CD4-positive, alpha-beta T cell treated with Interleukin-1 beta for 1 hour (primary cell): ENCODE measurements at places on chromosomes 16 and 17.

- no peak for DNase-seq
Measured at GRCh38 chr16:65070831-65071432, 50.9 kb downstream of the CDH11 start.

GRCh38 chr17:36107660-36108059 lies 4.0 kb downstream of the CCL4 start:
- no peak for DNase-seq

DNA sequence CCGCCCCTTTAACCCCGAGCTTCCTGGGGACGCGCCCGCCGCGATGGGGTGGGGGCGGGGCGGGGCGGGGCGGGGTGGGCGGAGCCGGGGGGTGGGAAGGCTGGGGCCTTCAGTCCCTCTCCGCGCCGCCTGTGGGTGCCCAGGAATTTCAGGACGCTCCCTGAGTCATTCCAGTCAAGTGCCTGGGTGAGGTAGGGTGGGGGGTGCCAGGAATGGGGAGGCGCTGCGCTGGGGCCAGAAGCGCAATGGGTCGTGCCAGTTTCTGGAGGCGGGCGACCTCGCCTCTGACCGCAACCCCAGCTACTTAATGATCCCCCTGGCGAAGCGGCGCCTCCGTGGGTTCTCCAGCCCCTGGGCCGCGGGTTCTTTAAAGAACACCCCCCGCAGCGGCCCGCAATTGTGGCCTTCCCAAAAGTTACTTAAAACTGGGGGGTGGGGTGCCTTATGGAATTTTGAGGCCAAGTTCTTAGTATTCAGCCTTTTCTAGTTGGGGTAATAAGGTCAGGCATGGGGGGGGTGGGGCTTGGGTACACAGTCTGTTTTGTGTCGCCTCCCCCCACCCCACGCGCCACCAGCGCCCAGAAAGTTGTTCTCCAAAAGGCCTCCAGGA lies 826 bp upstream of the GSE1 start:
- DNase-seq, result no peak

GRCh38 chr16:62549875-62550274 lies 513.6 kb upstream of the CDH8 start:
- DNase-seq, result no peak

- no peak for DNase-seq
Measured at GRCh38 chr17:17570140-17570797, 21.2 kb downstream of the PEMT start.

DNA sequence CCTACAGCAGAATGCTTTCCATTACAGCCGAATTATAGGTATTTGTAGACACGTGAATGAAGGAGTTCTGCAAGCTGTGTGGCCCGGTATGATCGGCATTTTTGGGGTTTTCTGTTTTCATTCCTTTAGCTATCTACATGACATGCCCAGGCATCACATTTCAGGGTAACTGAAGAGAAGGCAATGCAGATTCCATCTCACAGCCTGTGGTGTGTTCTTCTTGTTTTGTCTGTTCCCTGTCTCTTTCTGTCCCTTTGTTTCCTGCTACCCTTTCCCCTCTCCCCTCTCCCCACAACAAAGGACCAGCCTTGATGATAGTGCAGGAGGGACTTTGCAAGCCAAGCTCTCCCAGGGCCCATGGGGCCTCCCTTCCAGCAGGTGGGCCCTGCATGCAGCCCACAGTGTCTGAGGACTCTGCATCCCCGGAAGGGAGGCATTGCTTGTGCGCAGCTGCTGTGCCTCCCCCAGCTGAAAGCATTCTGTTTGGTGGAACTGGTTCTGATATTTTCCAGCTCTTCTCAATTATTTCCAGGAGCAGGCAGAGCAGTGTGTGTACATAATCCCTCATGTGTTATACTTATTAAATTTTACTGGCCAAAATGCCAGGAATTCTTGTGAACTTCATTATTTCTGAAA lies 207.4 kb downstream of the RPTOR start:
- no peak for DNase-seq

DNA sequence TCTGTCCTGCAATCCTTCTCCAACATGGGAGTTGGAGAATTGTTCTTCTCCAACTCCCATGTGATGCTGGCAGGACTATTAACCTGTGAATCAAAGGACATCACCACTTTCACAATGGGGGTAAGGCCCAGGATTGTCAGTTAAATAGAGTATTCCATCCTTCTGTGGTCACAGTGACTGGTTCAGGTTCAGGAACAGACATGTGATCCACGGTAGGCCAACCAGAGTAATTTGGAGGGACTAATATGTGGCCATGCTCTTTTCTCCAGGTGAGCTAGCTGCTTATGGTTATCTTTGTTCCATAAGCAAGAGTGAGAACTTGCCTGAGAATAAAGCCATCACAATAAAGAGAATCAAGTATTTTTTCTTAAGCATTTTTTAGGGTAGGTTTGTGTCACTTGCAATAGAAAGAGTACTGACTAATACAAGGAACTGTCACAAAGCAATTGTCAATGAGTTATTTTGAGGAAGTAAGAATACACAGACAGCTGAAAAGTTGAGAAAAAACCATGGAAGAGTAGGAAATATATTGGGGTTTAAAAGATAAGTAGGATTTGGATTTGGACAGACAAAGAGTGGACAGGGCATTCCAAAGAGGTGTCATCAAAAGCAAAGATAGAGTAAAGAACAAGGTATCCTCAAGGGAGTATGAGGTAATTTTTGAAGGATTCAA lies 63.4 kb downstream of the BRIP1 start:
- no peak for DNase-seq

DNA sequence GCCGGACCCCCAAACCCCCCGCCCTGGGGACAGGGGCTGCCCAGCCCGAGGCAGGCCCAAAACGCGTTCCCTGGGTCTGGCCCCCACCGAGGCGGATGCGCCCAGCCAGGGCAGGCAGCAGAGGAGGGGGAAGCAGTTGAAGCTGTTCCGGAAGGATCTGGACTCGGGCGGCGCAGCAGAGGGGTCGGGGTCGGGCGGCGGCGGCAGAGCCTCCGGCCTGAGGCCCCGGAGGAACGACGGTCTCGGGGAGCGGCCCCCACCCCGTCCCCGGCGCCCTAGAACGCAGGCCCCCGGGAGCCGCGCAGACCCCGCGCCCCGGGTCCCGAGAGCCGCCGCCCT lies 22.9 kb upstream of the ZFPM1 start:
- DNase-seq, result no peak

DNA sequence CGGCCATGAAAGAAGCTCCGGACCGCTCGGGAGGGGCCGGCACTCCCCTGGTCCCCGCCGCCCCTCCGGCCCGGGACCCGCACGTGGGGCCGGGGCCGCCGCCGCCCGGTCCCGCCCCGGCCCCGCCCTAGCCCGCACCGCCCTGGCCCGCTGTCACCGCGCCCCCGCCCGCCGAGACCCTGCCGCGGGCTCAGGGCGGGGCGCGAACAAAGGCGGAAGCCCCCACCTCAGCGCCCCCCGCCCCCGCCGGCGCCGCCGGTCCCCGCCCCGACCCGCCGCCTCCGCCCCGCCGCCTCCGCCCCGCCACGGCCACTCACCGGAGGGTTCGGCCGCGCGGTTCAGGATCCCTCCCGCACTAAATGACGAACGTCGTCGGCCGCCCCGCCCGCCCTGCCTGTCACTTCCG lies at the start of gene ARHGDIA:
Gene ARHGDIA (minus strand): TSS at position 357 of the 406 bp plus-strand sequence. CDS start 1,407 bp downstream, outside the sequence.
- no peak for DNase-seq

DNA sequence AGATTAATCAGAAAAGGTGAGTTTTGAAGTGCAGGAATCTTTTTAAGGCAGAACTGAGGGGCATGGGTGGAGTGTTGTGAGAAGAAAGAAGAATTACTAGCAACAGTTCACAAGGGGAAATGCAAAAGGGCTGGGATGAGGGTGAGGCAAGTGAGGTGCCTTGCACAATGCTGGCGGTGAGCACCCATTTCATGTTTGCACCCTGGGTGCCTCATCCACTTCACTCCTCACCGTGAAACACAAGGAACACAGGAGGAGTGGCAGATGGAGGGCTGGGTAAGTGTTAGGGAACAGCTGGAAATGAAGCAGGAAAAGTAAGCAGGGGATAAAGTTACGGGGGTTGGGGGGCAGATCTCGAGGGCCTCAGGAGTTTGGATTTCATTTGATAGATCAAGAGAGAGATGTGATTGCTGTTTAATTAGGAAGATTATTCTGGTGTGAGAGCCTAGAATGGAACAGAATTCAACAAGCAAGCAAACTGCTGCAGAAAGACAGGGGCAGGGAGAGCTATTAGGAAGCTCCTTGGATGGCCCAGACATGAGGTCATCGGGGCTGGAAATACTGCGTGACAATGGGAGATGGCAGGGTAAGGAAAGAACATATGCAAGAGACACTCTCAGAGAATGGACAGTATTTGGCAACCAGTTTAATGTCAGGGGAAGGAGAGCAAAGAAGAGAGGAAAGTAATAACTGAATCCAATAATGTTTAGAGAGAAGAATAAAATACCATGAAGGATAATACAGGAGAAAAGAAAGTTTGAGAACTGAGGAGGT lies 8.3 kb upstream of the HEATR6 start:
- DNase-seq, result peak; percentile 20

DNA sequence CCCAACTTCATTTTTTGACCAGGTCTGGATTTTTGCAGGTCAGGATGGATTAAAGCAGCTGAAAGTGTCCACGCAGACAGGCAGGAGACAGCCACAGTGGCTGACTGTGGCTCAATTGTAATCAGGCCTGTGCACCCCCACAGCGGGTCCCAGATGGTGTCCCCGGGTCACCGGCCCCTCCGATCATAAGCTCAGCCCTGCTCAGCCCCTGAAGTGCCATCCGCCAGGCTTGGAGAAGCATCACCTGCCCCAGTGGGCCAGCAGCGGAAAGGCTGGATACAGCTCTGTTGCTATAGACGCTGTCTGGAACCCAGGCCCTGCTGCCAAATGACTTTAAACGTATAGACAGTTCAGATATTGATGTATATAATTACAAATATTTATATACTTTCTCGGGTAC lies 60.6 kb downstream of the RPH3AL start:
- no peak for DNase-seq

DNA sequence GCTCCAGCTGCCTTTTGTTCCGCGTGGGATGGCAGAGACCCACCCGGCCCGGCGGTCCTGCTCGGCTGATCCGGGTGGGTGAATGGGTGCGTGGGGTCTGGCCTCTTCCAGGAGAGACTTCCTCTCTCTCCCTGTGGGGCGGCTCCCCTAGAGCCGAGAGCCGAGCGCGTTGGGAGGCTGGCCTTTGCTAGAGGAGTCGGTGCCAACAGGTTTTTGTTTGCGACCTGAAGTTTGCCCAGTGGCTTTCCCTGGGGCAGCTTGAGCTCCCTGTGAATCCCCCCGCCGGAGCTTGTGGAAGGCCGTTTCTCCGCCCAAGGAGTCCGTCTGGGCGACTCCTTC lies 970 bp downstream of the EPN2 start:
- no peak for DNase-seq

DNA sequence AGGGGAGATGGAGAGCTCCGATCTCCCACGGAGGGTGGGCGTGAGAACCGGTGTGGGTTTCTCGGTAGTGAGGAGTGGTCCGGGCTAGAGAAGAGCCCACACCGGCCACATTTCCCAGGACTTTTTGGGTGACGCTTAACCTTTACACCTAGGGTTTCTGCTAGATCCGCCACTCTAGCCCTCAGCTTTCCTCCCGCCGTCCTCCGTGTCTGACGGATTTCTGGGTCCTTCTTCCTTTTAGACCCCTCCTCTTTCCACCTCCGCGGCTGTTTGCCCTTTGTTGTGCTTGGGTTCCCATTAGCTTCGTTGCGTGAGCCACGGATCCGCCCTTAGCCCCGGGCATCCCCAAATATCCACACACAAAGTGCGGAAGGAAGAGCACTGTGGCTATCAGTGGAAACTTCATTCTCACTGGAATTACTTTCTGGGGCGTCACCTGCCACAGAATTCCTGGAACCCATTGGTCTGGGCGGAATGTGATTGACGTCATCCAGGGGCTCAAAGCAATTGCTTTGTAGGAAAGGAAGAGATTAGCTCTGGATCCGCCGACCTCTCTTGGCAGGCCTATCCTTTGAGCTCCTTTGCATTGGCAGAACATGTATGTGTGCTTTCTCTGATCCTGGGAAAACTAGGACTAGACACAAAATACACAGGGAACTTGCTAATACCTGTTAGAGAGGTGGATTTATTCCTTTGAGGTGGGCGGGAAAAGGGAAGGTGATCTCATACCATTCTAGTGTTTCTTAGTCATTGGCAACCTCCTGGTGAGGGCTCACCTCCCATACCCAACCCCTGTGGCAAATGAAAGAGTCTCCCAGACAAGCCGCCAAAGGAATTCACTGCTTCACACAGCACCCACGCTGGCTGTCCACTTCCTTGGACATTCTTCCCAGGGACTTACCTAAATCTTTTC lies 654 bp downstream of the TNFAIP1 start:
- DNase-seq, result peak; percentile 29

DNA sequence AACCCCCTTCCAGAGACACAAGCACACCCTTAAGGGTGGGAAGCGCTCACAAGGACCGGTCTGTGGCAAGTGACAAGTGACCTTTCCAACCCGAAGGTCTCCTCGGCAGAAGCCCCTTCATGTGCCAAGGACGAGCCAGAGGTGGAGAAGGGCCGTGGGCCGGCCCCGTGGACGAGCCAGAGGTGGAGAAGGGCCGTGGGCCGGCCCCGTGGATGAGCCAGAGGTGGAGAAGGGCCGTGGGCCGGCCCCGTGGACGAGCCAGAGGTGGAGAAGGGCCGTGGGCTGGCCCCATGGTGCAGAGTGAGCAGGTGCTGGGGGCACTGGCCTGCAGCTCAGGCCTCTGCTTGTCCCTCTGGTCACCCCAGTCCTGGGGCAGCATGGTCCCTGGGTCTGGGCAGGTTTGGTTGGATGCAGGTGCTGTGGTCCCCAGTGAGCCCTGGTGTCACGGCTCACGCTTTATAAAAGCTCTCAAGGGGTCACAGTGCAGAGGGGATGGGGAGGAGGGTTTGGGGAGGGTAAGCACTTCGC lies 45.6 kb downstream of the CBFA2T3 start:
- no peak for DNase-seq

GRCh38 chr16:11682655-11683096 lies 14.4 kb downstream of the SNN start:
- peak; percentile 33 for DNase-seq
